AG10803 (cell line): ENCODE measurements at places on chromosomes 12 and 14.

- no peak for DNase-seq
These were observed 186.5 kb upstream of the HMGA2 start for GRCh38 chr12:65637774-65638173.

DNA sequence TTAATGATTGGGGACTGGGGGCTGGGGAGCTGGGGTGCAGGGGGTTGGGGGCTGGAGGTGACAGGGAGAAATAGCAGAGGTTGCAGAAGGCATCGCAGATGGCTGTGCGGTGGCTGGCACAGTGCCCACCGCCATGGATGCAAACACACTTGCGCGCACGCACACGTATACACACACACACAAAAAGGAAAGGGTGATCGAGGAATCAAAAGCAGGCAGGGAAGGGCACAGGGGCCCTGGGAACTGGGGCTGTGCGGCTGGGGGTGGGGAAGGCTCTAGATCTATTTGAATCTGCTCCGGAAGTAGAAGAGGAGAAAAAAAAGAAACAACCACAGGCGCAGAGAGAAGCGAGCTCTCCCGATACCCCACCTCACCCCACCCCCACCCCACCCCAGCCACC is 39.4 kb downstream of the ZFHX2 start:
- DNase-seq, result no peak

DNA sequence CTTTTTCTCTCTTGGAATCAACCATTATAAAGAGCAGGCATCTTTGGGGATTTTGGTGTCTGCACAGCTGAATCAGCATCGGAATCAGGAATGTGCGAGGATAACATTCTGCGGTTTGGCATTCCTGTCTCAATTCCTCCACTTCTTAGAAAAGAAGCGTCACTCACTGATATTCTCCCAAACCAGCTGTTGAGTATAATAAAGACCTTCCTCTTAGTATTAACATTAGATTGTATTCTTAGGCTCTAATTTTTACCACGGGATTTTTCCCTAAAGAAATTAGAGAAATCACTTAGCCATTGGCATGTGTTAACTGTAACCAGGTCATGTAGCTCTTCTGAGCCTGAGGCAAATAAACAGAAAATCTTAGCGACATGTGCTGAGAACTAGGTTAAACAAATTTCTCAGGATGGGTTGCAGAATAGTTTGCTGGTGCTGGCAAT is 128.7 kb downstream of the TMX1 start:
- peak; percentile 97 for DNase-seq

GRCh38 chr12:108360487-108360886 is 21.4 kb upstream of the CMKLR1 start:
- peak; percentile 42 for DNase-seq

DNA sequence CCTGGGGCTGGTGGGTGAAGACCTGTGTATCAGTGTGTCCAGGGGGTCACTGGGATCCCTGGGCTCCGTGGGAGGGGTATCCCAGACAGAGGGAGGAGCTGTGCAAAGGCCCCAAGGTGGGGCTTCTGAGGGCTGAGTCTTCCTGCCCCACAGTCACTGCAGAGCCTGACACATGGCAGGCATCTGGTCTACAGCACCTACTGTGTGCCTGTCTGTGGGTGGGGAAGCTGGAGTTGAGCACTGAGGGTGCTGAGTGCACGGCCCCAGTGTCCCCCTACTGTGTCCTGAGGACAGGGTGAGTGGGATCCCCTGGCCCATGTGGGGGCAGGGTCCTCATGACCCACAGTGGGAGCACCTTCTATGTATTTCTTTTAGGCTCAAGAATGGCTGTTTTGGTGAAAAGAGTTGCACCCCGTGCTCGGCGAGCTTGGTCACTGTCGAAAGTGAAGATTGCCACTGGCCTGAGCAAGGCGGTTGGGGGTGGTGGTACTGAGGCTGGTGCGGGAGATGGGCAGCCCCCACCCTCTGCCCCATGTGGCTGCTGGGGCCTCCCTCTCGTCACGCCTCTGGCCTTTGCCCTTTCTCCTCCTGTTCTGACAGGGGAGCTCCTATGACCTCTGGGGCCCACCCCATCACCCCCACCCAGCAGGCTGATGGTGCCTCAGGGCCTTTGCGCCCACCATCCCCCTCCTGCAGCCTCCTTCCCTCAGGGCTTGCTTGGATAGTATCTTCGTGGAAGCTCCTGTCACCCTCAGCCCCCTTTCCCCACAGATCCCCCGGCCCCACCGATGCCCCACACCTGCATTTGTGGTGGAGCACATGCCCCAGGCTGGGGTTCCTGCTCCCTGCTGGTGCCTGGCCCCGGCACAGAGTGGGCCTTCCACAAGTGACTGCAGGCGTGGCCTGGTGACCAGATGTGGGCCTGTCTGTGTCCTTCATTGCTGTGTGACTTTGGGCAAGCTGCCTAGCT is 55.8 kb downstream of the BEGAIN start:
- no peak for DNase-seq

DNA sequence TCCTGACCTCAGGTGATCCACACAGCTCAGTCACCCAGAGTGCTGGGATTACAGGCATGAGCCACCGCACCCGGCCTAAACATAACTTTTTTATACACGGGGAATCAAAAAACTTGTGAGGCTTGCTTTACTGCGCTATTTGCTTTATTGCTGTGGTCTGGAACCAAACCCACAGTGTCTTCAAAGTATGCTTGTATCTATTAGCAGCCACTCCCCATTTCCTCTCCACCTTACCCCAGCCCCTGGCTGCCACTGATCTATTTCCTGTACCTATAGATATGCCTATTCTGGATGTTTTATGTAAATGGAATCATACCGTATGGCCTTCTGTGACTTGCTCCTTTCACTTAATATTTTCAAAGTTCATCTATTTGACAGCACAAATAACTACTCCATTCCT is 233.4 kb downstream of the BMP4 start:
- DNase-seq, result no peak

DNA sequence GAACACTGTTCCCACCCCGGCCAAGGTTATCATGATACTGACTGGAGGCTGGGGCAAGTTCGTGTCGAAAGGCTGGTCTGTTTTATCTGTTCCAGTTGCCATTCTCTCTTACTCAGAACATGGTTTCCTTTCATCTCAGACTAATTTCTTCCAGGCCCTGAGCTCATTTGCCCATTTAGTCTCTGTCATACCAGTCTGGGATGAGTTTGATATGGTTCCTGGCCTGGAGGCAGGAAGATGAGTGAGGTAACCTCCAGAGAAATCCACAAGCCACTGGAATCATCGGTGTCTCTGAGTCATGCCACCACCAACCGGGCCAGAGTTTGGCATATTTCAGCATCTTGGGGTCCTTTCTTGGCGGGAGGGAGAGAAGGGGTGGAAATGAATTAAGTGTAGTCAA is 114.7 kb downstream of the NTF3 start:
- DNase-seq, result peak; percentile 87

DNA sequence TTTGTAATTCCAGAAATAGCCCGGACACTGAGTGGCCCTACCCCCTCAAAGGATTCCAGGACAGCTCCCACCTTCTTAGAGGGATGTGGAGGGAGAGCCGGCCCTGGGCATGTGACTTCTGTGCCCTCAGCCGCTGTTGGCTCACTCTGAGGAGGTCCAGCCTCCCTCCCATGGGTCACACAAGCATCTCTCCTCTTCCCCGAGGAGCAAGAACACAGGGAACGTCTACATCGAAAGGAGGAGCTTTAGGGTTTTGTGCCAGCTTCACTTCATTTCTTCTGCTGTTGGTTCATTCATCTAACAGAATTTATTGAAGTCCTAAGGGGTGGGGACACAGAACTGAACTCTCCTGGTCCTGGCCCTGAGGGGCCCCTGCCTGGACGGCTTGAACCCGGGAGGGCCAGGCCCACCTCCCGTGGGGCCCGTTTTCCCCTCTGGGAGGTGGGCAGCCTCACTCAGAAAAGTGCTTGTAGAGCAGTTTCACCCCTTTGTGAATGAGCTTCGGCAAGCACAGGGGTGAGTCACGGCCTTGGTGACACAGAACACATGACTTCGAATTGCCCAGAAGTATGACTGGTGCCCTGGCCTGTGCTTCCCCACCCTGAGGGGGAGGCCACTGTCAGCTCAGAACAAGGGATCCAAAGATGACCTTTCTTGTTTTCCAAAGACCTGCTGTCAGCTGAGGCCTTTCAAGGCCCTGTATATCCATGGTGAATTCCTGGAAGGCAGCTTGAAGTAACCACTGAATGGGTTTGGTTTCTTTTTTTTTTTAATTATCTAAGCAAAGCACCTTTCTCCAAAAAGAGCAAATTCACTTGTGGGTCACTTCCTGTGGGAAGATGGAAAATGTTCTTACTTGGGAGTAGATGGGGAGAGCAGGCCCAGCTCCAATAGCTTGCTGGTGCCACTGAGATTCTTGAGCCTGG is 39.2 kb downstream of the NFKBIA start:
- peak; percentile 83 for DNase-seq

DNA sequence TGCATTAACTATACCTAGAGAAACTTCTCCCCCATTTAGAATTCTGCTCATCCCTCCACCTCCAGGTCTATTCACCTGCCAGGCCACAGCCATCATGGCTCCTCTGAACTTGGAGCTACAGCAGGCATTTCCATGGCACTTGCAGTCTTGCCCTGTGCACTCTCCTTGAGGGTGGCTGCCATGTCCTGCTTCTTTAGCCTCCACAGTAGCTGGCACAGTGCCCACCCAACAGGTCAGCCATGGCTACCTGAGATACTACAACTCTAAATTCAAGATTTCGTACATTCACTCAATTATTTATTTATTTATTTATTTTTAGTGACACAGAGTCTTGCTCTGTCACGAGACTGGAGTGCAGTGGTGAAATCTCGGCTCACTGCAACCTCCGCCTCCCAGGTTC is 46.5 kb downstream of the GCH1 start:
- no peak for DNase-seq

DNA sequence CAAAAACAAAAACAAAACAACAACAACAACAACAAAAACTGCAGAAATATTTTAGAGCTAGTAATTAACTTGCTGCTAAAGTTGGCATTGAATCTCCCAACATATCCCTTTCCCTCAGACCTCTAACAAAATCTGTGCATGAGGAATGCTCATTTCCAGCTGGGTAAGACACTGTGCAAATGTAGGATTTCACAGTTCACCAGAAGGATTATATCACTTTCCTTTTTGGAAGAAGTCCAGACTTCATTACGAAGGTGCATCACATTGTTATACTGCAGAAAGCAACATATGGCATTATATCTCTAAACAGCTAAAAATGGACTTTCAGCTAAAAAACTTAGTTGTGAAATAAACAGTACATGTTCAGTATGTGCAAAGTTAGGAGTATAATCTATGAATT is 341.8 kb downstream of the FSCB start:
- DNase-seq, result no peak

DNA sequence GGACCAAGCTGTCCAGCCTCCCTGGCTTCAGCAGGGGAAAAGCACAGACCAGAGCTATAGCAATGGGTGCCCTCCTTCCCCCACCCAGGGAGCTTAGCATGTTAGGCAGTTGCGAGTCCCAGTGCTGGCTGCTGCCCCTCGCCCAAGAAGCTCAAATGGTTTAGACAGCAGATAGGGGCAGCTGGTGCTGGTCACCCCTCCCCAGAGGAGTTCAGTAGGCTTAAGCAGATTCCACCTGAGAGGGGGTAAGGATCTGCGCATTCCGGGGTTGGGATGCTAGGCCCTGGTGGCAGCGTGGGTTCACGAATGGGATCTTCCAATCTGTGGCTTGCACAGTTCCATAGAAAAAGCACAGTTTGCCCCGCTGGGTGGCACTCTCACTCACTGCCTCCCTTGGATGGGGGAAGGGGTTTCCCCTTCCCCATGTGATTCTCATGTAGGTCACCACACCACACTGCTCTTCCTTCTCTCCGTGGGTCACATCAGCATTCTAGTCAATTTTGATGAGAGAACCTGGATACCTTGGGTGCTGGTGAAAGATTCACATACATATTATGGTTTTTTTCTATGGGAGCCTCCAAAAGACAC is 665.6 kb downstream of the C12orf50 start:
- no peak for DNase-seq

- DNase-seq, result peak; percentile 13
These were observed 222.5 kb upstream of the PRICKLE1 start for GRCh38 chr12:42812086-42812485.

DNA sequence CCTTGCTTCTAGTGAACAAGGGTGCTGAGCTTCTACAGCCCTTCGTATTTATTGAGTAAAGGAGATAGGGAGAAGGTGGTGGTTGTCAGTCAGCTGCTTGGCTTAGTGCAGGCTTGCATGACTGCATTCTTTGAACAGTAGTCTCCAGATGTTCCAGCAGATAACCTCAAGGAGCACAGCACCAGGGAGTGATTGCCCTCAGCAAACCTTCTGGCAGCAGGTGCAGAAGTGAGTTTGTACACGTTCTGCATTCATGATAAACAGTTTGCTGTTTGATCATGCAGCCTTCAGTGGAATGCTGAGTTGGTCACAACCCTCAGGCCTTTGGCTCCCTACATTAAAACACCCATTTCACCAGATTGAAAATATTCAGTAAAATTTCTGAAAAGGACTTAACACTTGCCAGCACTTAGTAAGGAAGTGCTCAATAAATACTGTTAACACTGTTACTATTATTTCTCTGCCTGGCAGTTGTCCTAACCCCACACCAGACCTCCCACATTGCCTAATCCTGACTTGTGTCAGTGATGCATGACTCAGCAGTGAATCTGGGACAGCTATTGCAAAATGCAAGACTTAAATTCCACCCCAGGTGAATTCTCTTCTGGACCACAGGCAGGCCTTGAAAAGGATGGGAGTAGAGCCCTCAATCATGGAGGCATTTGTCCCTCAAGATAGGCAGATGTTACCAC is 18.9 kb upstream of the CARMIL3 start:
- DNase-seq, result peak; percentile 94

DNA sequence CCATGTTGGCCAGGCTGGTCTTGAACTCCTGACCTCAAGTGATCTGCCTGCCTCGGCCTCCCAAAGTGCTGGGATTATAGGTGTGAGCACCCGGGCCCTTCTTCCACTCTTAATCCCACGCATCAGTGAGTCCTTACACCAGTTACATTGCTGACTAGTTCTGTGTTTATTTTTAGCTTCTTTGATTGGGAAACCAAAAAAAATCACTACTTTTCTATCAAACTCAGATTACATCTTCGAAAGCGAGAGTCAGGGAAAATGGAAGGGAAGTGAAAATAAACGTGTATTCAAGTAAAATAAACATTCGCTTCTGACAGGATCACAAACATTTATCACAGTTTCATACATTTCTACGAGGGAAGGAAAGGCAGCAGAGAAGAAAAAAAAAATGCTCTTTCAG is 32.2 kb downstream of the FGD6 start:
- no peak for DNase-seq

GRCh38 chr12:78118036-78118435 is 287.3 kb downstream of the NAV3 start:
- peak; percentile 21 for DNase-seq

DNA sequence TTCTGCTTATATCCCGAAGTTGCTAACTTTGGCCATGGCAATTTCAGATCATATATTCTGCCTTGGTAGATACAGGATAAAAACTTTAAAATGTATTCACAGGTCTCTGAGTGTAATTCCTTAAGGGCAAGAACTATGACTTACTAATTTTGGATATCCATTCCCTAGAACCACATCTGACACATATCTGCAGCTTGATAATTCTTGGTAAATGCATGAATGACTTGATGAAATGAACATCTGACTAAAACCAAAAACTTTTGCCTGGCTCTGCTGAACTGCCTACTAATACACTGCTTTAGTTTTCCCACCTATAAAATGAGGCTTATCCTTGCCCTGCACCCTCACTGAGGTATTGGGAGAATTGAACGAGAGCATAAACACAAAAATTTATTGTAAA is 32.2 kb downstream of the SLC25A21 start:
- no peak for DNase-seq

- no peak for DNase-seq
These were observed 292.6 kb downstream of the C12orf75 start for GRCh38 chr12:105622846-105623736.
